ENCODE measurements at places on chromosomes 2 and 18.

DNA sequence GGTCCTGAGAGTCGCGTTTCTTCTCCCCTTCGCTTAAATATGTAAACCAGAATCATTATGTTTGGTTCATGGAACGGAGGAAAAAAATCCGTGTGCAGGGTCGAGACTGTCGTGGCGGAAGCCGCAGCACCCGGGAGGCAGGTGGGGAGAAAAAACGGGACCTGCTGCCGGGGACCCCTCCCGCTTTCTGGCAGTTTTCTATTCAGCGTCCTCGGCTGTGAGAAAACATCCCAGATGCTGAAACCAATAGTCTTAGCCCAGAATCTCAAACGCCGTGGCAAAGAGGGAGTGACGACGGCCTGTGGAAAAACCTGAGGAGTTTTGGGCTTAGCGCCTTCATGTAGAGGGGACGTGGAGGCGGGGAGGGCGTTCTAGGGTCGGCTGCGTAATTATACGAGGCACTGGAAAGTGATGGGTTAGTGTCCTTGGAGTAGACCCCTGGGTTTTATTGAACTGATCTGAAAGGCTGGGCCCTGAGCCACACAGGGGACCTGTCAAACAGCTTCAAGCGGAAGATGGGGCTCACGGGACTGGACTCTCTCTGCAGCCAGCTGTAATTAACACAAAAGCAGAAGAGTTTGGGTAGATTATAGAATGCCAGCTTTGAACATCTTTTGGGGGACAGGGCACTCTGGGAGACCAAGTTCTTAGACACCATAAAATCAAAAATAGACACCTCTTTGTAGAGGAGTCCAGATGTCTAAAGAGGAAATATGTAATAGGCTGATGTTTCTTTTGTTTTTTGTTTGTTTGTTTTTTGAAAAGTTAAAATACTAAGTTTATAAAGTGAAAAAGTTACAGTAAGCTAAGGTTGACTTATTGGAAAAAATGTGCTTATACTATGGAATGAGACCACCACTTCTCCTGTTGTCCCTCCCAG is 834 bp upstream of the BUB1 start:
- DNase-seq: no peak

- DNase-seq: no peak
These were observed 72.1 kb downstream of the GLI2 start for GRCh38 chr2:120807751-120808150.

DNA sequence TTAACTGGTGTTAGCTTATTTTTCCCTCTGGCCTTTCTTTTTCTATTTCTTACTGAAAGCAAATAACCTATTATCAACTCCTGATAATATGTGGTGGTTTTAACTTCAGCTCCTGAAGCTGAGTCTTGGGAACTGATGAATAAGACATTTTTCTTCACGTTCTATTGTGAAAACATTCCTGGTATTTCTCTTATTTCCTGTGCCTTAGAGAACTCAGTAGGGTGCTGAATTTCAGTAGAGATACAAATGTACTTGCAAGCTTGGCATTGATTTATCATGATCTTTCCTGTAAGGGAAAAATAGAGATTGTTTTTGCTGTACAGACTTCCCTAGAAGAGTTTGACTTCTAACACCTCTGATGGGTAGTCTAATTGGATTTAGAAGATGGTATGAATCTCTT is 52.8 kb upstream of the DCC start:
- DNase-seq: no peak

GRCh38 chr18:34592961-34593382 is 117.1 kb upstream of the DTNA start:
- no peak for DNase-seq

GRCh38 chr2:7209757-7210555 is 292.7 kb downstream of the RNF144A start:
- no peak for DNase-seq
